ENCODE measurements at places on chromosomes 2 and 18.

DNA sequence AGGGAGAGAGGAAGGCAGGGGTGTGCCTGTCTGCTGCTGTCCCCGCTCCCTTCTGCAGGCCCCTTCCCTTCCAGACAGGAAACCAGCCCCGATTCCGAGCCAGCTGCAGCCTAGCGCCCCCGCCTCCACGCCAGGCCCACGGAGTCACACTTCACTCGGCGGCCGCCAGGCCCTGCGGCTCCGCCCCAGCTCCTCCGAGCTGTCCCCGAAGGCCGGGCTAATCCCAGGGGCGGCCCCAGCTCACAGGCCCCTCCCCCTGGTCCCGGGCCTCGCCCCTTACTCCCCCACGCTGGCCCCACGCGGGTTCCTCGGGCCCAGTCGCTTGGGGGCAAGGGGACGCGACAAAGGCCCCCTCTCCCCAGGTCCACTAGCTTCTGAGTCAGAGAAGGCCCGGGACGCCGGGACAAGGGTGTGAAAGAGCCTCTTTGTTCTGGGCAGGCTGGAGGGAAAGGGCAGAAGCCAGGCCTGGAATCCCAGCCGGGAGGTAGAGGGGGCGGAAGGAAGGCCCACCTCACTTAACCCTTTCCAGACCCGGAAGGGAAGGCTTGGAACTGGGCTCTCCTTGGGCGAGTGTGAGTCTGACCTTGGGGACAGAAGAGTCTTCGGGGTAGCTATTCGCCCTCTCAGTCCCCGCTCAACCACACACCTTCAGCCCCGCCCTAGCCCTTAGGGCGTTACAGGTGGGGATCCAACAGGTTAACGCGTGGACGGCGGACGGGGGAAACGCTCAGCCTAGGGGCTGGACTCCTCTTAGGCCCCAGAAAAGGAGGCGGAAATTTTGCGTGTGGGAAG lies 1.2 kb downstream of the RTKN start:
- DNase-seq, result peak; percentile 41

DNA sequence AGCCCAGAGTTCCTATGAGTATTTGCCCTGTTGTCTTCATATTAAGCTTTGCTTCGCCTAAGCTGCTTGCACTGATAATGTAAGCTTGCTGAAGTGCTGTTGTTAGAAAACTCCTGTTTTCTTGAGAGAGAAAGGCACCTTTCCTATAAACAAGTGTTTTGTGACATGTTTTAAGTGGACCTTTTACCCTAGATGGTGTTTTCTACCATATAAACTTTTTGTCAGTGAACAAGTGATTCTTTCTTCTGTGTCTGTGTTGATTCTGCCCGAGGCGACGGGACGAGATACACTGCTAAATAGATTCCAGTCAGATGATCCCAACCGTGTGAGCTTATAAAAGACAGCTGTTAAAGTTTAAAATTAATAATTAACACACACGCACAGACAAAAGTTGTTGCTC lies 24.1 kb downstream of the CABLES1 start:
- no peak for DNase-seq

DNA sequence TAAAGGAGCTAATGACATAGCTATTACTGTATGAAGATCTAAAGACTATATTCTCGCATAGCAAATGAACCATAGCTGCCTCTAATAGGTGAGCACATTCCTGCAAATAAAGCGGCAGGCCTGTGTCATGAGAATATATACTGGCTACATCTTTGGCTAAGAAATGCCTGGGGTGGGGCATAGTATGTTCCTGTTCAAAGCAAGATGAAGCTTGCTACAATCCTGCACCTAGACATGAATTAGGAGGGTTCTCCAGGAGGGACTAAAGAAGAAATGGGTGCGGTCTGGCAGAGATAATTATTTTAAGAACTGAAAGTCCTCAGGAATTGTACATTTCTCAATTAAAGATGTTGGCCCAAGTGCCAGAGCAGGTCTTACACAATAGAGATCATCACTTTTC lies 46.8 kb upstream of the PLA2R1 start:
- DNase-seq, result no peak

DNA sequence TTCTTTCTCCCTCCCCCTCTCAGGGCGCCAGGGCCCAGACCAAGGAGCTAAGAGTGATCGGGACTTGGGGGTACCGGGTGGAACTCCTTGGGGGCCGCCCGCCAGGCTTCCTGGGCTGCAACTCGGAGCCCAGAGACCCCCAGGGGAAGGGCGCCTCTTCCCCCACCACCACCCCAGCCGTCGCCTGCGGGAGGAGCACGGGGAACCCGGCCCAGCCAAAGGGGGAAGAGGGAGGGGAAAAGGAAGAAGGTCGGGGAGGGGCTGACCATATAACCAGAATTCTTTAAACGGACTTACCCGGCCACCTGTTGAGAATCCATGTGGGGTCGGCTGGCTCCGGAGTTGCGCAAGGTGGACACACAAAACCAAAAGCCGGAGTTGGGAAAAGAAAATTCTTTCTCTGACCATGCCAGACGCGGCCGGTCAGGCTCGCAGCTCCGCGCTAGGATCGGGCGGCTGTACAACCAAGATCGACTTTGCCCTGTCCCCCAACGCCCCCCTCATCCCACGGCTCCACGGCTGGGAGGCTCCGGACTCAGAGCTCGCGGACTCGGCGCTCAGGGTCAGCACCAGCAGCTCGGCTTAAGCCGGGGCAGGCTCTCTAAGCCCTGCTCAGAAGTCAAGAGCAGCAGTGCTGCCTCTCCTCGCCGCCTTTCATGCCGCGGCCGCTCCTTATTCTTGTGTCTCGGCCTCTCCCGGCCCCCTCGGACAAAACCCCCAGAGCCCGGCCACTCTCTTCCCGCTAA lies 6.3 kb upstream of the SIX3 start:
- no peak for DNase-seq

- DNase-seq, result no peak
Measured at GRCh38 chr2:57728691-57729090, 317.9 kb upstream of the VRK2 start.

- no peak for DNase-seq
Measured at GRCh38 chr2:200219309-200220113, 87.0 kb upstream of the SPATS2L start.

GRCh38 chr2:176552501-176553135 lies 283.4 kb downstream of the MTX2 start:
- no peak for DNase-seq

DNA sequence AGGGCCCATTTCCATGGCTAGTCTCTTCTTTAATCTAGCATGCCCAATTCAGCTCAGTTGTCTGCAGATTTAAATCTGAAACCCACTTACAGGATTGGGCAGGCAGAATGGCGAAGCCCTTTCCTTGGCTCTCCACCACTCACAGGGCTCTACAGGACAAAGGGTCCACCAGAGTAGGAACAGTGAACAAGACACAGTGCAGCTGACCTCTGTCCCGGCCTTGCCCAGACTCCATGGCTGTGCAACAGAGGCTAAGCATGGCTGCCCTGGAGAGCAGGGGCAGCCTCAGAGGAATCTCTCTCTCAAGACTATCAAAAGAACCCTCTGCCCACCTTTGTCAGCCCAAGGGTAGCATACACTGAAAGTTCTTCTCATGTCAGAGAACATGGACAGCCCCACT lies 9.7 kb upstream of the ATP6V1B1 start:
- no peak for DNase-seq
